Dermis microvascular lymphatic vessel endothelial cell (primary cell): ENCODE measurements at places on chromosomes 4 and X. TPM values are rescaled to one million over a fixed set of nuclear protein-coding genes. Genes with fewer than 3 reads are reported as not detected.

SFRP2 gene
- under 0.01 TPM in 1 of 2 replicates, not detected in the other for total RNA-seq

HOPX gene
- 1.5 and 7.6 TPM in 2 replicates for total RNA-seq

C4orf51 gene
- total RNA-seq, result not detected in 2 replicates

TLR2 gene
- 0.13 and 0.77 TPM in 2 replicates for total RNA-seq

PRKG2 gene
- under 0.01 TPM in 1 of 2 replicates, not detected in the other for total RNA-seq

CDKL2 gene
- total RNA-seq, result 0.13 TPM in 2 replicates

KLB gene
- total RNA-seq, result under 0.01 TPM in 2 replicates

ASB12 gene
- under 0.01 TPM in 1 of 2 replicates, not detected in the other for total RNA-seq

PRDM5 gene
- total RNA-seq, result 3.5 and 5.1 TPM in 2 replicates

SMIM10 gene
- total RNA-seq, result 1.5 and 1.9 TPM in 2 replicates

TEC gene
- total RNA-seq, result 0.51 and 1.3 TPM in 2 replicates

CEP44 gene
- 7.7 and 10.7 TPM in 2 replicates for total RNA-seq

PTCHD1 gene
- not detected in 2 replicates for total RNA-seq
